ENCODE measurements at places on chromosomes 12 and 14. TPM values are rescaled to one million over a fixed set of nuclear protein-coding genes. Genes with fewer than 3 reads are reported as not detected.

Gene PAH
- not detected for total RNA-seq

Gene ASIC1
- total RNA-seq, result not detected

Gene ACTR10
- 11.6 TPM for total RNA-seq

Gene NINJ2
- total RNA-seq, result 19.4 TPM

Gene PMCH
- total RNA-seq, result not detected

Gene ACOT6
- total RNA-seq, result not detected

Gene PLXNC1
- total RNA-seq, result 49.8 TPM

Gene SYNDIG1L
- not detected for total RNA-seq

Gene HPD
- not detected for total RNA-seq

Gene CCDC175
- total RNA-seq, result 0.54 TPM

Gene MEG3
- 22.4 TPM for total RNA-seq

Gene C12orf50
- total RNA-seq, result not detected

Gene KLHL28
- 19.1 TPM for total RNA-seq

Gene ANKS1B
- not detected for total RNA-seq

Gene PTCSC3
- not detected for total RNA-seq

Gene MGAT4C
- total RNA-seq, result under 0.01 TPM

Gene TOGARAM1
- total RNA-seq, result 11.6 TPM

Gene OR6C2
- not detected for total RNA-seq

Gene KRT77
- total RNA-seq, result not detected

Gene PDZRN4
- total RNA-seq, result 2.4 TPM

Gene RNASE1
- total RNA-seq, result 1.3 TPM

Gene PIWIL1
- total RNA-seq, result not detected

Gene SRRM4
- total RNA-seq, result under 0.01 TPM

Gene IRF9
- total RNA-seq, result 112 TPM

Gene PPFIBP1
- total RNA-seq, result 20.2 TPM

Gene LRRC10
- total RNA-seq, result not detected

Gene SLC25A21
- total RNA-seq, result 0.54 TPM

Gene SLC41A2
- total RNA-seq, result 1.1 TPM

Gene LRRC74A
- not detected for total RNA-seq

Gene LGALS3
- total RNA-seq, result 1.9 TPM

Gene DDX23
- total RNA-seq, result 58.7 TPM

Gene ADAM21
- 0.27 TPM for total RNA-seq

Gene ADGRD1
- 0.54 TPM for total RNA-seq

Gene ZCCHC8
- 16.4 TPM for total RNA-seq

Gene CCDC177
- total RNA-seq, result under 0.01 TPM

Gene SCYL2
- 18.0 TPM for total RNA-seq
